ENCODE measurements at places on chromosomes 2 and 18.

DNA sequence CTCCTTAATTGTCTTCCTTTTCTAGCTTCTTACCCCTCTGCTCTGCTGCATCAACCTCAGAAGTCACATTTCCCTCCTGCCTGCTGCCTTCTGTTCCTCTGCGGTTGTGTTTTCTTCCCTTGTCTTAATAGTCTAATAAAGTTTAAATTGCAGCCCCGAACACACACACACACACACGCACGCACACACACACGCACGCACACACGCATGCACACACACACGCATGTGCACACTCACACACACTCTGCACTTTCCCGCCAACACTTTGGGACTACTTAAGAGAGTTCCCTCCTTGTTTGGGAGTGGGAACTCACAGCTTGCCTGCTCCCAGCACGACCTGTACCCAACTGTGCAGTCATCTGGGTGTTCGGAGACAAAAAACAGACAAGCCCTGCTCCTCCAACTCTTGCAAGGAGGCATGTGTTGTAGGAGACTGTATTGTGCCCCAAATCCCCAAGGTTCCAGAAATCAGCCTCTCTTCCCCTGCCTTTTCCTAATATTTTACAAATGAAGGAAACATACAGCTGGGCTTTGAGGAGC is 99.1 kb downstream of the SETBP1 start:
- DNase-seq = no peak

- DNase-seq = no peak
These were observed 5.7 kb downstream of the SPOPL start for GRCh38 chr2:138507267-138507666.

DNA sequence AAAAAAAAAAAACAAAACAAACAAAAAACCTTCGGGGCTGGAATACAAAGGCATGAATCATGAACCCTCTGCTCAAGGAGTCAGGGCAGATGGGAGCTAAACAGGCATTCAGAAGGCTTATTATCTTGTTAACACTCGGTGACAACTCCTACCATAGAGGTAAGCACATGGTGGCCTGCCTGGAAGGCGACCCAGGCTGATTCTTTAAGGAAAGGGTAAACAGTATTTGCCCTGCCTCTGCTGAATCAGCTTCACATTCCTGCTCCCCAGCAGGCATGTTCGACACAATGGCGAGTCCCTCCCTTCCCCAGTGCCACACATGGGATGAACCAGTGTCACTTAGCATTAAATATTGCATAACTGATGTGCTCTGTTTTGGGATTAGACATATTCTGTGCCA is 191.9 kb downstream of the ARL4C start:
- DNase-seq = peak; percentile 54

DNA sequence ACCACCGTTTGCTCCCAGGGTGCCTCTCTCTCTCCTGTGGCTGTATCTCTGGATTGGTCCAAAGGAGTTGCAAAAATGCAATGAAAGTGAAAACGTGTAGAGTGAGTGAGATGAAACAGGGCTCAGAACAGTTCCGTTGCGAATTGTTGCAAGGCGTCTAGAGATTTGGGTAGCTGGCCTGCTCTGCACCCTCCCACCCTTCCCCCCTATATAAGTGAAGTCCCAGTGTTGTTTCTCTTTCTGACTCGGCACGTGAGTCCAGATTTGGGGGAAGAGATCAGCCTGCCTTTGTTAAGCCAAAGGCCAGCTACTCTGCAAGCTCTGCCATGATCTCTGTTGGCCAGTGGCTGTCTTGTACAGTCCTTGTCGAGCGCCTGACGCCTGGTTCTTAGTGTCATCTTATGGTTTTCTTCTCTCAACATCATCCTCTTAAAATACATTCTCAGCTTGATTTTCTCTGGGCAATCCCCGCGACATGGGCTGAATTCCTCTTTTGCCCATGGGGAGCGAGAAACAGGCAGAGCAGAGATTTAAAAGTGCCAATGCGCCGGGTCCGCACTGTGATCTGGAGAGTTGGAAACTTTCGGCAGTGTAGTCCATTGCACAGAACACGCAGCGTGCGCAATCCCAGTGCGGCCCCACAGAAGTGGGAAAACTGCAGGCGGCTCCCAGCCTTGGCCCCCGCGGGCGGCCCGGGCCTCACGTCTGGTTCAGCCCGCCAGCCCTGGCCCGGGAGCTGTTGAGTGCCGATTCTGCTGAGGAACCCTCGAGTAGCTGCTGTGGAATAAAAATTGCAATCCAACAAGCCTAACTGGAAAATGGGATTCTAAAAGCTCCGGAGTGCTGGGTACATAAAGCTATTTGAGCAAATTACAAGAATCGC is 9.3 kb downstream of the MEIS1 start:
- DNase-seq = no peak

DNA sequence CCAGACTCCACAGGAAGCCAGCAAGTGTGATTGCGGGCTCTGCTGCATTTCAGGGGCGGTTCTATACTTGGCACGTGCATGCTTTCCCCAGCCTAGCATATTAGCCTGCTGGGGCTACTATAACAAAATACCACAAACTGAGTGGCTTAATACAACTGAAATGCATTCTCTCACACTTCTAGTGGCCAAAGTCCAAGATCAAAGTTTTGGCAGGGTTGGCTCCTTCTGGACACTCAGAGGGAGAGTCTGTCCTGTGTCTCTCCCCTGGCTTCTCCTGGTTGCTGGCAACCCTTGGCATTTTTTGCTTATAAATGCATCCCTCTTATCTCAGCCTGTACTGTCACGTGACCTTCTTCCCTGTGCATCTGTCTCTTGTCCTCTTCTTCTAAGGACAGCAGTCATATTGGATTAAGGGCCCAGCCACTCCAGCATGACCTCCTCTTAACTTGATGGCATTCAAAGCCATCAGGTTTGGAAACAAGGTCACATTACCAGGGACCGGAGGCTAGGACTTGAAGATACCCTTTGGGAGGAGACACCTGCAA is 138.7 kb downstream of the RNF152 start:
- DNase-seq = no peak

DNA sequence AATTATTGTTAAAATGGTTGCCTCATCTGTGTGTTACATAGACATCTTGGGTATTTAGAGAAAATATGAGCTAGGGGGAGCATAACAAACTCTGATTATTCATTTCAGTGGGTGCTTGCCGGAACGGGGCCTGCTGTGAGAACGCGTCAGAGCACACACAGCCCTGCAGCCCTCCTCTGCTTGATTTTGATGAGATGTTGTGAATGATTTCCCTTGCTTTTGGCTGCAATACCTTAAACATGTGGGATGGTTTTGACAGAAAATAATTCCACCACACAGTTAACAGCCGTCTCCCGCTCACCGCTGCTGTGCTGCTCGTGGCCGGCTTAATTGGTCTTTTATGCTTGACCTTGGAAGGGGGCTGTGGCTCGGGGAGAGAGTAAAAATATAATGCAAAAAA is 49.9 kb upstream of the TXNDC2 start:
- no peak for DNase-seq

DNA sequence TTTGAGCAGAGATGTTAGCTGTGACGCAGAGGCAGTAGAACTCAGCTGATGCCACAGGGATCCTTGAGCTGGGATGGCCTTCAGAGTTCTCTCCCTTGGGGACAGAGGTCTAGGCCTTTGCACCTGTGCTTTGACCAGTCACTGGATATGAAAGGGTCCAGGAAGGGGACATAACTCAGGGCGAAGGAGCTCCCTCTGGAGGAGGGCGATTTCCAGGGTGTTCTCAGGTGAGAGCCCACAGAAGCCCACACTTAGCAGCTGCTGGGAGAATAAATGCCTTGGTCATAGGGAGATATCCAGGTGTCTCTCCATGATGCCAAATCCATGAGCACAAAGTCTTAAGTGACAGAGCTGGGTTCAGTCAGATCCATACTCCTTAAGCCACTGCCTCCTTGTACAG is 369.2 kb downstream of the NYAP2 start:
- DNase-seq = no peak

DNA sequence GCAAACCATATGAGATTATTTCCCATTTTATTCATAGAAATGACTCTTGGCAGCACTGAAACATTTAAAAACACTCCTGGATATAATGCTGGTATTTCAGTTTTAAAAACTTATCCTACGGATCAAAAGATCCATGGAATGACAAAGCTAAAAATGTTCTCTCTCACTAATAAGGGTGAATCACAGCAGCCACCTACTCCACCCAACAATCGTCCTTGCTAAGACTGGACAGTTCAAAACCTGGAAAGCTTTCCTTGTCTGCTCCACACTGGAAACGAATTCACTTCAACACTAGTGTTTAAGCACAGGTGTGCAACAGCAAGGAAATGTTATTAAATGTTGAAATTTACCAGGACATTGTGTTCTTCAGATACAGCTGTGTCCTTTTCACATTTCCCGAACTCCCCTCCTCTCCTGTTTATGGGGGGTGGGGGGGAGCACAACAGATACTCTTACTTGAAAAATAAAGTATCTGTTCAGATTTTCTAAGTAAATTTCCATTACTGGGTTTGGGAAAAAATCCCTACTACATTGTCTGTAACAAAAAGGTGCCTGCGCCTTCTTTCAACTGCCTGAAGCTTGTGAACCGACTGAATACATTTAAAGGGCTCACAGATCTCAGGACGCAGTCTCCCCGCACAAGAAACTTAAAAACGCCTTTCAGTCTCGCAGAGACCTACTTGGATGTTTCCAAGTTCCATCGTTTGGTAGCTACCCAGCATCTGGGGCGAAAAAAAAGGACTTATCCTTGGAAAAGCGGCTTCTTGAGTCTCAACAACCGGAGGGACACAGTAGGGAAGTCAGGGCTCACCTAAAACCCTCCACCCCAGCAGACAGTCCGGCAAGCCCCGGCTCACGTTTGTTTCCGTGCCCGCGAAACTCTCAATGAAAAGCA is 1.3 kb downstream of the YWHAQ start:
- DNase-seq = peak; percentile 41

DNA sequence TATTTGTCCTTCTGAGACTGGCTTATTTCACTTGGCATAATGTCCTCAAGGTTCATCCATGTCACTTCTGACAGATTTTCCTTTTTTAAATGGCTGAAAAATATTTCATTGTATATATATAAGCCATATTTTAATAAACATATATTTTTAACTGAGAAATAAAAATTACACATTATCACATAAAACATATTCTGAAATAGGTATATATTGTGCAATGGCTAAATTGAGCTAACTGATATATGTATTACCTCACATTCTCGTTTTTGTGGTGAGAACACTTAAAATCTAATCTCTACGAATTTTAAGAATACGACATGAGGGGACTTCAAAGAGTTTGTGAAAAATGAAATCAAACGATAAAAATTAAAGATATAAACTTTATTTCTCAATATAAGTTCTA is 25.7 kb upstream of the ZSWIM2 start:
- no peak for DNase-seq

GRCh38 chr2:100470898-100471514 is 724 bp downstream of the NMS start:
- peak; percentile 31 for DNase-seq

GRCh38 chr2:3807853-3808252 is 104.5 kb downstream of the DCDC2C start:
- DNase-seq = no peak

GRCh38 chr2:31246184-31246852 is 12.4 kb downstream of the EHD3 start:
- DNase-seq = no peak

DNA sequence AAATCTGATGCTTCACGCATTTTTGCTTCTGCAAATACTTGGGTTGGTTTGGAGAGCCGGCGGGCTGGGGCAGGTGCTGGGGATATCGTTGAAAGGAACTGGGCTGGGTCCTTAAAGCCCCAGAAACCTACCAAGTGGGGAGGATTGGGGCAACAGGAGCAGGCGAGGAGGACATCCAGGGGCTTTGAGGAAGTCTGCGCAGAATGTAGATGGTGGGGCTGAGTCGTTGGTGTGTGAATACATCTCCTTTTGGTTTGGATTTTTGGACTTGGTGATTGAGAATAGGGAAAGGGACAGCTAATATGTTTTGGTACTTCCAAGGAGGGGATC is 1.1 kb downstream of the DCC start:
- no peak for DNase-seq

DNA sequence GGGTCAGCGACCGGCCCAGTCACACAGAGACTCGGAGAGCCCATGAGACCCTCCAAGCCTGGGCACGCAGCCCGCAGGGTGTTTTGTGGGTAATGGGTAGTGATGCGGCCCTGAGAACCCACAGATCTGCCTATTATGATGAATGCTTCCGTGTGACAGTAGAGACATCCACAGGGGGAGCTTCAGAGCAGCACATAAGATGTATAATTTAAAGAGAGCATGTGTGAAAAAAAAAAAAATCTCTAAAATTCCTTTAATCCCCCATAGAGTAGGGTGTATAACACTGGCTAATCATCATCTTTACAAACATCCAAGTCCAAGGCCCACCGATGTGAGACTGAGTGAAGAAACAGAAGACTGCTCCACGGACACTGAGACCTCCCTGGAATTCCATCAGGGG is 34.6 kb downstream of the BIN1 start:
- DNase-seq = no peak

GRCh38 chr2:237691029-237691907 is 63.9 kb downstream of the LRRFIP1 start:
- no peak for DNase-seq

DNA sequence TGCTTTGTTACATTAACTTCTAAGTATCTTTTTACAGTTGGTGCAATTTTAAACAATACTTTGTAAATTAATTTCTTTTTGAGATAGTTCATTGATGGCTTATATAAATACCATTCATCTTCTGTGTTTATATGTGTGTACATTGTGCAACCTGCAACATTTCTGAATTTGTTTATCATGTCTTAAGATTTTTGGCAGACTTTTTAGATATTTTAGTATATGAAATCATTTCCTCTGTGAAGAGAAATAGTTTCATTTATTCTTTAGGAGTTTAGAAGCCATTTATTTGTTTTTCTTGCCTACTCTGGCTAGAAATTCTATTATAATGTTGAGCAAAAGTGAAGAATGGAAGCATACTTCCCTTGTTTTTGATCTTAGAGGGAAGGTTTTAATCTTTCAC is 337.8 kb upstream of the DSEL start:
- DNase-seq = no peak

DNA sequence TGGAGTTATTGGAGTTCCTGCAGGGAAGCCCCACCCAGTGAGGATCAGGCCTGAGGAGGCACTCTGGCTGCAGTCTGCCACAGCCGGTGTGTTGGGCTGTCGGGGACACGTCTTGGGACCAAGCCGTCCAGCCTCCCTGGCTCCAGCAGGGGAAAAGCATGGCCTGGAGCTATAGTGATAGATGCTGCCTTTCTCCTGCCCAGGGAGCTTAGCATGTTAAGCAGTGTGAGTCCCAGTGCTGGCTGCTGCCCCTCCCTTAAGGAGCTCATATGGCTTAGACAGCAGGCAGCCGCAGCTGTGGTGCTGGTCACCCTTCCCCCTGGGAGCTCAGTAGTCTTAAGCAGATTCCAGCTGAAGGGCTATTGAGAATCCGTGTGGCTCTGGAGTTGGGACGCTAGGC is 78.9 kb downstream of the CERS6 start:
- DNase-seq = no peak

- peak; percentile 28 for DNase-seq
These were observed 86.7 kb downstream of the C18orf54 start for GRCh38 chr18:54444319-54444914.

DNA sequence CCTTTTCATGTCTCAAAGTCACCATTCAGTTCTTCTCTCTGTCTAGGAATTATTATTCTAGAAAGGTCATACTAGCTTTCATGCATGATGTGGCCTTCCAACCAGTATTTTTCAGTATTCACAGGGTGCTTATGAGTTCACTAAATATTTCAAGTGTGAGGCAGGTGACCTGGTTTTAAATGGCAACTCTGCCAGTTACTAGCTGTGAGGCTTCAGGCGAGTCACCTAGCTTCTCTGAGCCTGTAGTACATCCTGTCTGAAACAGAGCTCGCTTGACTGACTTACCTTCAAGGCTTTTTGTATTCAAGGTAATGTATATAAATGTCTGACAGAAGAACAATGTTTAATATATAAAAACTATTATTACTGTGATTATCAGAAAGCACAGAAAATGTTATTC is 19.4 kb upstream of the ACVR1 start:
- DNase-seq = no peak
